IMR-90 (cell line): ENCODE measurements at places on chromosomes 4 and X. TPM values are rescaled to one million over a fixed set of nuclear protein-coding genes. Genes with fewer than 3 reads are reported as not detected.

- no peak for DNase-seq
- no peak overlapping the region for H3K4me3 ChIP-seq
- H3K27me3 ChIP-seq, result no peaks in the 10 kb centered on the region
- no peaks in the 10 kb centered on the region for H3K4me1 ChIP-seq
- H3K36me3 ChIP-seq, result no peaks in the 10 kb centered on the region
Observed at GRCh38 chr4:171621646-171622045, 191.6 kb upstream of the GALNTL6 start.

DNA sequence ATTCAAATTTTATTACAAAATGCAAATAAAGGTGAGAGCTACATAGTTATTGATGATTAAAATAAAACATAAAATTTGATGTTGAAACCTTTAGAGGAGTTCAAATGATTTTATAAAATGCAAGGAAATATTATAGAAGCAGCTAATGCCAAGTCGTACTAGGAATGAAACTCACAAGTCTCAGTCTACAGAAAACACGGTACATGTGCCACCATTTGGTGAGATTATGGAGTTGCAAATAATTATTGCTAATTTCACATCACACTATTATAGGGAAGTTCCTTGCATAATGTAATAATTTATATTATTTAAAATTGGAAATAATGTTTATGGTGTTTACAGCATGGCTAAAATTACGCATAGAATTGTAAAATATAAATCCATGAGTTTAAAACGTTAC, 1601.7 kb upstream of the TENM3 start:
- no peaks in the 10 kb centered on the region for H3K27me3 ChIP-seq
- H3K27ac ChIP-seq, result no peak overlapping the region
- H3K4me3 ChIP-seq, result no peak overlapping the region
- H3K36me3 ChIP-seq, result no peaks in the 10 kb centered on the region

- no peak overlapping the region for H3K27ac ChIP-seq
- H3K36me3 ChIP-seq, result peaks cover 8% of the 10 kb centered on the region
- H3K4me1 ChIP-seq, result peaks cover 6% of the 10 kb centered on the region; the same call in 1 of the 2 replicates
- no peak for DNase-seq
- no peaks in the 10 kb centered on the region for H3K27me3 ChIP-seq
- H3K4me3 ChIP-seq, result no peak overlapping the region
Observed at GRCh38 chr4:76311896-76312331, 5.4 kb downstream of the STBD1 start.

DNA sequence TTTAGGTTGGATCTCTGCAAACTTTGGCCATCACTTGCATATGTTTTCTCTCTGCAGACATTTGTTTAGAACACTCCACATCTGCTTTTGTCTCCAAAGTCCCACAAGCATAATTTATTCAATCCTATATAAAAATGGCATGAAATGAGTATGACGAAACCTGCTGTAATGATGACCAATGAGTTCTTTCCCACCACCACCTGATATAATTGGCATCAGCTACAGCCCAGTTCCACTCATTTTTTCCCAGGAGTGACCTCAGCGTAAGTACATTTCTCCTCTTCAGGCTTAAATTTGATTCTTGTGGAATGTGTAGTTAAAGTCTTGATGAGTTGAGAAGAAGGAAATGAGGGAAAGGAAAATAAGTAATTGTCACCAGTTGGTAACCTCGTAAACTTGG, 205.1 kb downstream of the AWAT2 start:
- no peak for DNase-seq
- no peaks in the 10 kb centered on the region for H3K4me1 ChIP-seq
- H3K36me3 ChIP-seq, result no peaks in the 10 kb centered on the region
- no peaks in the 10 kb centered on the region; the same call in 1 of the 2 replicates for H3K27me3 ChIP-seq

DNA sequence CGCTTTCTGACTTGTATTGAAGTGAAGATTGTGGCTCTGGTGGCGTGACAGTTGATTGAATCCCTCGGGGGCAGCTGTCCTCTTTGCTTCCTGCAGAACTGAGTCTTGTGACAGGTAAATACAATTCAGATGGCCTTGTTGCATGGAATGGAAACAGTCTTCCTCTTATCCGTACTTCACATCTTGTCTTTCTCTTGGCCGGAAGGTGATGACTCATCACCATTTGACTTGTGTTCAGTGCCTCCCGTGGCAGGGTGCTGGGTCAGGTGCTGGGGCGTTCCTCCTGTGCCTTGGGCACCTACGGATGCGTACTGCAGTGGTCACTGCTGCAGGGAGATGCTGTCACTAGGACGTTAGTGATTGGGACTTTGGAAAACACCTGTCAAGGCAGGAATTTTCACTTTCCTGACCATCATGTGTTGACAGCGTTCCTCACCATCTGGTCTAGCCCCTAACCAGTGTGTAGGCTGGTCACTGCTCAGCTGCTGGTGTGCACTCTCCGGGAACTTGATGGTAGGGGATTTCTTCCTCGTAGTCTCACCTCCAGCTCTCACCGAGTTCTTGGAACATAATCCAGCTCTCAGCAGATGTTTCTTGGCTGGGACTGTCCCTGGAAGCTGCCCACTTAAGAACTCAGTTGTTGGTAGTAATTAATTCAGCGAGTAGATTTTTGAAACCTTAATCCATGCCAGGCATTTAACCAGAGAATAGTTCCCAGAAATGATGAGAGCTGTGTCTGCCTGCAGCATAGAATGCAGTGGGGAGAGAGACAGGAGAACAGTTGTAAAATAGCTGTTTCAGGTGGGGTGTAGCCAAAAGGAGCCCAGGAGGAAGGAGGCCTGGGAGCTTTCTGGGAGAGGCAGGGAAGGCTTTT, 7.2 kb downstream of the TBC1D14 start:
- H3K4me1 ChIP-seq, result peaks cover 9% of the 10 kb centered on the region; the same call in 1 of the 2 replicates
- no peaks in the 10 kb centered on the region for H3K27me3 ChIP-seq
- DNase-seq, result no peak
- no peak overlapping the region for H3K4me3 ChIP-seq
- no peak overlapping the region for H3K27ac ChIP-seq
- H3K36me3 ChIP-seq, result no peaks in the 10 kb centered on the region

DNA sequence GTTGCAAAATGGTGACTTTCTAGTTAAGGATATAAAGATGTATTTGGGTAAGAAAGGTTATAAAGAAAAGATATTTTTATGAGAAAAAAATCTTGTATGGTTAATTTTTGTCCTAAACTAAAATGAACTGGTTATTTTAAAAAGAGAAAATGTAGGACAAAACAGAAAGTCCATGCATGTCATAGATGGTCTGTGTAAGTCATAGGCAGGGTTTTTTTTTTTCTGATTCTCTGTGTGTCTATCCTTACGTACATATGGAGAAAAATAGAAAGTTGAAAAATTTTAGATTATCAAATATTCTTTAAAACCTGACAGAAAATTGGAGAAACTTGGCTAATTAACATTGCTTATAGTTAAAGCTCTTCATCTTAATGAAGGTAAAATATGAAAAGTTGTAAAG, 493.4 kb downstream of the IQCM start:
- H3K4me3 ChIP-seq, result no peak overlapping the region
- no peaks in the 10 kb centered on the region for H3K36me3 ChIP-seq
- no peak for DNase-seq
- H3K4me1 ChIP-seq, result no peaks in the 10 kb centered on the region
- H3K27me3 ChIP-seq, result no peaks in the 10 kb centered on the region

DNA sequence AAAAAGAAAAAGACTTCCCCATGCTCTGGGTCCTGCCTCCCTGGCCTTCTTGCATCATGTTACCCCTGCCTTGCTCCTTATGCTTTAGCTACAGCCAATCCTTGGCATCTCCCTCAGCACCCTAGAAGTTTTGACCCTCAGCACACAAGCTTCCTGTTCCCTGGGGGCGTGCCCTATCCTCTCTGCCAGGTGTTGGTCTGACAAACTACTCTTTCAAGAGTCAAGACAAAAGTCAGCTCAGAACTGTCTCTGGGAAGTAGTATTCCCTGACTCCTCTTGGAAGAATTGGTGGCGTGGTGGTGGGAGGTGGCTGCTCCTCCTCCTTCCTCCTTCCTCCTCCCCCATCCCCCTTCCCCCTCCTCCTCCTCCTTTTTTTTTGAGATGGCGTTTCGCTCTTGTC, 41.0 kb downstream of the PRPS1 start:
- H3K4me3 ChIP-seq, result no peak overlapping the region
- 0 out of 2 replicates have a peak, but pooled peaks cover 1% of the 10 kb centered on the region for H3K4me1 ChIP-seq
- H3K36me3 ChIP-seq, result no peaks in the 10 kb centered on the region
- H3K27ac ChIP-seq, result no peak overlapping the region
- DNase-seq, result no peak

- peaks cover 9% of the 10 kb centered on the region for H3K4me1 ChIP-seq
- no peak overlapping the region for H3K27ac ChIP-seq
- no peaks in the 10 kb centered on the region for H3K36me3 ChIP-seq
Observed at GRCh38 chr4:78766026-78766425, 10.1 kb upstream of the BMP2K start.

DNA sequence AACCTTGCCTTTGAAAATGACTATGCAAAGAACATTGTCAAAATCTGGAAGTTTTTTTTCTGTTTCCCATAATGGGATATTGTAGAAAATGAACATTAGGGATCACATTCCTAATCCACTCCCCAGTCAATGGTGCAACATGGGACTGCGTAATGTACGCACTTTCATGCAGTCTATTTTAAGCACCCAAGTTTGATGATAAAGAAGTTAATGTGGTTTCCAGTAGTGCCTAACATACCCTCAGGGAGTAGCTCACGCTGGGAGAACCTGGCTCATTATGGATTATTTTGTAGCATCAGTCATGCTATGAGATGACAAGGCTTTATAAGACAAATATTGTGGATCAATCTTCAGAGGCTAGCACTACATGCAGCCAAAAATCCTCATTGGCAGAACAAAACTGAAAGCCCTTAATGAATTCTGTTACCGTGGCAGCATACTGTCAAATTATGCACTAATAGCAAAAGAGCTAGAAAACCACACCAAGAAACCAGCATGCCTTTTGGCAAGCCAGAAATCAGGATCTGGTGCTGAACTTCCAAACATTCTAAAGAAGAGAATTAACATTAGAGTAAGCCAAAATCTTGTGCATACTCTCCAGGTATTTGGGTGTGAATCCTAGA, 1392.8 kb upstream of the TENM3 start:
- no peaks in the 10 kb centered on the region for H3K4me1 ChIP-seq
- no peaks in the 10 kb centered on the region for H3K27me3 ChIP-seq
- DNase-seq, result no peak
- no peaks in the 10 kb centered on the region for H3K36me3 ChIP-seq
- H3K4me3 ChIP-seq, result no peak overlapping the region

CCDC158 gene
- not detected in 2 replicates for total RNA-seq

GRCh38 chrX:47218920-47219815, 687 bp downstream of the CDK16 start:
- H3K27ac ChIP-seq, result peak overlapping the region; percentile 60
- peaks cover 10% of the 10 kb centered on the region; the same call in 1 of the 2 replicates for H3K4me1 ChIP-seq
- DNase-seq, result no peak
- H3K36me3 ChIP-seq, result peaks cover 38% of the 10 kb centered on the region
- no peaks in the 10 kb centered on the region for H3K27me3 ChIP-seq

CDX4 gene
- total RNA-seq, result not detected in 2 replicates

LUZP4 gene
- total RNA-seq, result not detected in 2 replicates

POU4F2 gene
- not detected in 2 replicates for total RNA-seq

- no peak for DNase-seq
- no peaks in the 10 kb centered on the region; the same call in 1 of the 2 replicates for H3K4me1 ChIP-seq
- H3K4me3 ChIP-seq, result no peak overlapping the region
- H3K27ac ChIP-seq, result no peak overlapping the region
Observed at GRCh38 chr4:168410681-168411080, 69.6 kb downstream of the DDX60L start.

PARM1 gene
- under 0.01 and 0.18 TPM in 2 replicates for total RNA-seq

NAT8L gene
- total RNA-seq, result not detected in 2 replicates

GLOD5 gene
- total RNA-seq, result not detected in 2 replicates

- H3K27ac ChIP-seq, result no peak overlapping the region
- no peaks in the 10 kb centered on the region for H3K4me1 ChIP-seq
- peaks cover 5% of the 10 kb centered on the region; the same call in 1 of the 2 replicates for H3K27me3 ChIP-seq
- no peak overlapping the region for H3K4me3 ChIP-seq
- DNase-seq, result no peak
- H3K36me3 ChIP-seq, result no peaks in the 10 kb centered on the region
Observed at GRCh38 chr4:6492861-6493657, 20.6 kb upstream of the PPP2R2C start.

DNA sequence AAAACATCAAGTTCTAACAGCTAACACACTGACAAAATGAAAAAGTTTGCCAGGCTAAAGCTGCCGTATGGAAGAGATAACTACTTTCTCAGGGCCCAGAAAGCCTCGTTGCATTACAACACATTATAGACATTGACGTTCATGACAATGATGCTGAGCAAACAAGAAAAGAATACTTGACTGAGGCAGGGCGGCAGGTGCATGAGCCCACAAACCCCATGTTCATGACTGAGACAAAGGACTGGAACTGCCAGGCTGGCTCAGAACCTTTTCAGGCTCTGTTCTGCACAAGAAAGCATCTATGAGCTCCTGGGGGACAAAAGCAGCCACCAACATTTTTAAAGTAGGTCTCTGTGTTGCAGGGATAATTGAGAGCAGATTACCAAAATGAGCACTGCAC, 13.6 kb downstream of the TLR6 start:
- H3K36me3 ChIP-seq, result no peaks in the 10 kb centered on the region
- H3K4me3 ChIP-seq, result no peak overlapping the region
- DNase-seq, result no peak
- H3K4me1 ChIP-seq, result 0 out of 2 replicates have a peak, but pooled peaks cover 1% of the 10 kb centered on the region
